ENCODE measurements at places on chromosomes 2 and 18.

DNA sequence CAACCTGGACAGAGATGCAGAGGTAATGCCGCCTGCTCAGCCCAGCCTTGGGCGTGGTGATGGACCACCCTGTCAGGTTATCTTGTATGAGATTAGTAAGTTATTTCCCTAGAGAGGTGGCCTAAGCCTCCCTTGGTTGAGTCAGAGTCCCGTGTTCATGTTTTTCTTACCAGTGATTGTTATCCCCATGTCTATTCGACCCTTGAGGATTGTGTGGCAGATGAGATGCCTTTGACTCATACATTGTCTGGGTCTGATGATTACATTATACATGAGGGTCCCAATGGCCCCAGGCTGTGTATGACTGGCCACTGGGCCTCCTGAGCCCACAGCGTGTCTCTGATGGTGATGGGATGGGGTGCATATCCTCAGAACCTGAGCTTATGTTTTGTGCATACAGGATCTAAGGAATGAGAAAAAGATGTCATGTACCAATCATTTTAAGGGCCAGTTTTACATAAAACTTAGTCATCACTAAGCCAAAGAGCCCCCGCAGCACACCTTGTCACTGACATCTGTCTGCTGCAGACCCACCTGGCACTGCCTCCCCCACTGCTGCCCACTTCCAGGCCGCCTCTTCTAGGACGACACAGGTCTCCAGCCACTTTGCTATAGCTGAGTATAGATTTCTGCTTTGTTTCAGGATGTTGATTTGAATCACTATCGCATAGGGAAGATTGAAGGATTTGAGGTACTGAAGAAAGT is 7.7 kb downstream of the PPP1R7 start:
- no peak for DNase-seq

DNA sequence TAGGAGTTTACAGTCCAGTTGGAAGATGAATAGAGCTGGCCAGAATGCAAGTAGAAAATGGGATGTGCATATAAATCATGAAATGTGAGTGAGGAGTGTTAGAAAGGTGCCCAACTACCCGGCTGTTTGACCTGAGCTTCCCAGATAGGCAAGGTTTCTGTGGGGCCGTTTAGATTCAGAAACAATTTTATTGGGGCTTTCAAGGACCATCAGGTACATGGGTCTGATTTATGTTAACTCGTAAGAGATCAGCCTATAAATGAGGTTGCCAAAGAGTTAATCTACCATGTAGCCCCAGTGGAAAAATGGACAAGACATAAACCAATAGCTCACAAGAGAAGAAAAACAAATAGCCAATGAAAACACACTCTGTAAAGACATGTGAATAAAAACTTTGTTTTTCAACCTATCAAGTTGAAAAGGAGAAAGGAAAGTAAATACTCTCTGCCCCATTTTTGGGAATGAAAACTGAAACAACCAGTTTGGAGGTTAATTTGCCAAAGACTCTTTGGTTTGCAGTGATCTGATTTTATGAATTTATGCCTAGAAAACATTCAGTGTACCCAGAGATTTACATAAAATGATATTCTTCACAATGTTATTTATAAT is 77.4 kb downstream of the TMEM247 start:
- DNase-seq: no peak

- DNase-seq: peak; percentile 22
Measured at GRCh38 chr2:241009601-241010530, 11.4 kb downstream of the SNED1 start.

DNA sequence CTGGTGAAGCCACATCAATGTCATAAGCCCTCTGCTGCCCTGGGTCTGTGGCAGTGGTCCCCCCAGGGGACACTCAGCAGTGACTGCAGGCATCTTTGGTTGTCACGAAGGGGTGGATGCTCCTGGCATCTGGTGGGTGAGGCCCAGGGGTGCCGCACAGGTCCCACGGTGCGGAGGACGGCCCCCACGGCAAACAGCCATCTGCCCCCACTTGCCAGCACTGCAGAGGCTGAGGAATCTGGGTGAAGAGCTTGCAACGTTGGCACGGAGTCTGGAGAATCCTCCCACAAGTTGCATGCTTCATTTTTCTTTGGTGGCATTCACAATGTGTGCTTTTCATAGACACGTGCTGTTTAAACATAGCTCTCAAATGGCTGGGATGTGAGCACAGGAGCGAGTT is 105.1 kb upstream of the PXDN start:
- DNase-seq: no peak

GRCh38 chr2:47003641-47004427 is 88.2 kb upstream of the MCFD2 start:
- DNase-seq: no peak

Data from CD4-positive, alpha-beta T cell treated with Interleukin-2 at 100 ng/mL for 4 hours (primary cell).